ENCODE measurements at places on chromosomes 13 and 19. TPM values are rescaled to one million over a fixed set of nuclear protein-coding genes. Genes with fewer than 3 reads are reported as not detected.

Gene PLIN5
- 0.21 TPM for total RNA-seq

Gene LIPE
- total RNA-seq, result 2.5 TPM

Gene ECSIT
- total RNA-seq, result 23.4 TPM

Gene KLHL1
- total RNA-seq, result not detected

Gene ZNF93
- total RNA-seq, result 15.0 TPM

Gene LCP1
- total RNA-seq, result 899 TPM

Gene SLC25A23
- 5.9 TPM for total RNA-seq

Gene ZNF701
- 9.3 TPM for total RNA-seq

Gene SPACA6
- total RNA-seq, result 1.8 TPM

Gene PPP1R37
- 14.0 TPM for total RNA-seq

Gene ZNF442
- total RNA-seq, result 1.0 TPM

Gene ELAVL3
- total RNA-seq, result not detected

Gene ARRDC2
- total RNA-seq, result 123 TPM

Gene KRTDAP
- not detected for total RNA-seq

Gene NLRP9
- not detected for total RNA-seq

Gene SPACA4
- not detected for total RNA-seq

Gene CLEC17A
- 1.6 TPM for total RNA-seq

Gene ERICH6B
- total RNA-seq, result not detected

Gene OLFM2
- 1.3 TPM for total RNA-seq

Gene MUC16
- under 0.01 TPM for total RNA-seq

Gene CYP2A7
- total RNA-seq, result not detected

Gene MYH14
- not detected for total RNA-seq

Gene DLL3
- not detected for total RNA-seq

Gene ENOX1
- total RNA-seq, result under 0.01 TPM

Gene GARIN5A
- 0.21 TPM for total RNA-seq

Gene ICAM5
- total RNA-seq, result 0.42 TPM
